ENCODE measurements at places on chromosomes 6 and 20. TPM values are rescaled to one million over a fixed set of nuclear protein-coding genes. Genes with fewer than 3 reads are reported as not detected.

Gene GSTA4
- 15.9 TPM for total RNA-seq

Gene CTAGE9
- not detected for total RNA-seq

Gene UBD
- total RNA-seq, result not detected

Gene COL9A3
- 6.9 TPM for total RNA-seq

Gene NOTCH4
- total RNA-seq, result 14.4 TPM

Gene RAD21L1
- not detected for total RNA-seq

Gene KATNA1
- 13.4 TPM for total RNA-seq

Gene VGLL2
- total RNA-seq, result 4.6 TPM

Gene COL10A1
- total RNA-seq, result not detected

Gene ANKRD66
- total RNA-seq, result not detected

Gene SDC4
- 125 TPM for total RNA-seq

Gene SF3B5
- 108 TPM for total RNA-seq

Gene ERVFRD-1
- total RNA-seq, result 0.09 TPM

Gene KIAA1755
- 18.0 TPM for total RNA-seq

Gene OPRL1
- total RNA-seq, result 1.3 TPM

Gene CDH4
- total RNA-seq, result 0.79 TPM

Gene RBPJL
- total RNA-seq, result not detected

Gene SAMD5
- total RNA-seq, result 1.8 TPM

Gene DEFB124
- total RNA-seq, result not detected

Gene ACSS1
- 48.9 TPM for total RNA-seq

Gene SLC22A16
- not detected for total RNA-seq

Gene STXBP5
- total RNA-seq, result 12.1 TPM

Gene SLC22A3
- 0.76 TPM for total RNA-seq

Gene LKAAEAR1
- 0.65 TPM for total RNA-seq

Gene RBM24
- 183 TPM for total RNA-seq

Gene IMPG1
- 0.31 TPM for total RNA-seq

Gene COX4I2
- total RNA-seq, result 9.4 TPM

Gene EYS
- not detected for total RNA-seq

Gene PSORS1C2
- not detected for total RNA-seq

Gene BPIFA1
- total RNA-seq, result not detected

Gene TNFRSF6B
- total RNA-seq, result 1.4 TPM

Gene PNPLA1
- not detected for total RNA-seq

Gene GHRH
- 17.2 TPM for total RNA-seq

Gene OPN5
- total RNA-seq, result not detected

Gene GGTLC1
- total RNA-seq, result not detected

Gene UQCC2
- 264 TPM for total RNA-seq

Gene SMOC2
- 6.0 TPM for total RNA-seq

Gene VSX1
- 0.44 TPM for total RNA-seq

Gene TSHZ2
- total RNA-seq, result 5.9 TPM

Gene ZBTB12
- total RNA-seq, result 3.7 TPM

Gene HDGFL1
- total RNA-seq, result not detected

Gene L3MBTL3
- 3.4 TPM for total RNA-seq

Gene DEFB132
- total RNA-seq, result not detected

Gene LZTS3
- 26.9 TPM for total RNA-seq

Gene FAXC
- 0.40 TPM for total RNA-seq

Gene TOX2
- 1.0 TPM for total RNA-seq
